ENCODE measurements at places on chromosomes 2 and 18.

- no peak for DNase-seq
Observed at GRCh38 chr2:153509133-153509532, 30.6 kb upstream of the RPRM start.

DNA sequence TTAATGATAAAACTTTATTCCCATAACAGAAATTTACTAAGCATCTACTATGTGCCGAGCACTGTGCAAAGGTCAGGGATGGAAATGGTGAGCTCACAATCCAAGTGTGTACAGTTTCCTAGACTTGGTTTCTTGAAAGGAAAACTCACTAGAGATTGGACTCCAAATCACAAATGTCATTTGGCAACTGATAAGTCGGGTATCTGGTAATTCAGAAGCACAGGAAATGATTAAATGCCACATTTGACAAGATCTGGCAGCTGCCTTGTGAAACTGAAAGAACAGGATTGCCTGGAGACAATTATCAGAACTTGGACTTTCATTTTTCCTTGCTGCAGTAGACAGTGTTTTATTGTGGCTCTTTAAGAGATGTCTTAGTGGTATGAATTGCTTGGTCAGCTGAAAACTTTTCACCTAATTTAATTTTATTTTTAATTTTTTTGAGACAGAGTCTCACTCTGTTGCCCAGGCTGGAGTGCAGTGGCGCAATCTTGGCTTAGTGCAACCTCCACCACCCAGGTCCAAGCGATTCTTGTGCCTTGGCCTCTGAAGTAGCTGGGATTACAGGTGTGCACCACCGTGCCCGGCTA, 19.2 kb downstream of the ITGA6 start:
- DNase-seq: no peak

GRCh38 chr2:148282201-148282600, 261.3 kb downstream of the MBD5 start:
- DNase-seq: no peak

DNA sequence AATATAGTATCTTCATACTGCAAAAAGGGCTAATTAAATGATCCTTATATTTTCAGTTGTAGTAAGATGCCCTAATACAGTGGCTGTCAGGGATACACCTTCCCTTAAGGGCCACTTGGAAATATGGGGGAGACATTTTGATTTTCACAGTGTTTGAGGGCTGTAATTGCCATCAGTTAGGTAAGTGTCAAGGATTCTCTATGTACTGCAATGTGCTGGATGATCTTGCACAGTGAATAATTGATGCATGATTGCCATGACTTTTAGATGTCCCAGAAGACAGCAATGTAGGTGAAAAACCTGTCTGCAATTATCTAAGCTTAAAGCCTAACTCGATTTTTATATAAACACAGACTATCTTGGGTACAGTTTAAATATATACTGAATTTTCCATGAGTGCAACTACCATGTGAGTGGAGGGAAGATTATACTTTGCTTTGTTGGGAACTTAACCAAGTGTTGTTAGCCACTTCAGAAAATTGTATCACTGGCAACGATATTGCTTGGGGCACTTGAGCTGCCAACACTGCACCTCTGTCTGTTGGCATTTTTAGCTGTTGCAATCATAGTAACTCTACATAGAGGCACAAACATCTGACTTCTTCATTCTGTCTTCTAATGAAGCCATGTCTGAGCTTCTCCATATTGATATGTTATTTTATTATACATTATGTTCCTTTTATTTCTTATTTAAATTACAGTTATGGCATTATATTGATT, 45.2 kb downstream of the MAIP1 start:
- no peak for DNase-seq

DNA sequence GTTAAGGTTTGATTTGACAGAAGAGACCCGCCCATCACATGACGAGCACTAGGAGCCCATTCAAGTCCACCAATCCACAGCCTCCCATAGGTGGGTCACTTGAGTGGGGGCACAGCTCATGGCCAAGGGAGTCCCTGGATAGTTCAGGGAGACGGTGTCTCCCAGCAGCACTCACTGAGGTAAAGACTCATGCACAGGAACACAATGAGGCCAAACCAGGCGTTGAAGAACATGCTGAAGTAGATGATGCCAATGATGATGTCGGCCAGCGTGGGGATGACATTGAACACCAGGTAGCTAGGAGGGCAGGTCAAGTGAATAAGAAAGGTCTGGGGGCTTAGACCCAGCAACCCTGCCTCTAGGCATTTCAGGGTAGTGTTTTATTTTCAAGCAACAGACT, 4.0 kb downstream of the ABCB6 start:
- DNase-seq: no peak
